HuH-7 (cell line): ENCODE measurements at places on chromosomes 13 and 19.

DNA sequence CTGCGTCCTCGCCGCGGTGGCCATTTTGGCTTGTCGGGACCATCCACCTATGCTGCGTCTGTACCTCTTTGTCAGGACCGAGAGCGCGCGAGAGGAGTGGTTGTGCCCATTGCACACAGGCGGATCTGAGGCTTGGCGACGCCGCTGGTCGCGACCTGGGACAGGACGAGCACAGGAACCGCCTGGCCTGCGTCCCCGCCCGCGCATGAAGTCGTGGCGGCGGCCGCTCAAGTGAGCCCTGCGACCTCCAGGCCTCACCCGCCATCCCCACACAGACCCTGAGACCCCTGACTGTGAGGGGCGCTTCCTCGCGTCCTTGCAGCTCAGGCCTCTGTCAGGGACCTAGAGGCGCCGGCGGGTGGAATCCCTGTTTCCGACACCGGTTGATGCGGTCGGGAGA, 16.8 kb downstream of the ZNF586 start:
- no peak for DNase-seq

DNA sequence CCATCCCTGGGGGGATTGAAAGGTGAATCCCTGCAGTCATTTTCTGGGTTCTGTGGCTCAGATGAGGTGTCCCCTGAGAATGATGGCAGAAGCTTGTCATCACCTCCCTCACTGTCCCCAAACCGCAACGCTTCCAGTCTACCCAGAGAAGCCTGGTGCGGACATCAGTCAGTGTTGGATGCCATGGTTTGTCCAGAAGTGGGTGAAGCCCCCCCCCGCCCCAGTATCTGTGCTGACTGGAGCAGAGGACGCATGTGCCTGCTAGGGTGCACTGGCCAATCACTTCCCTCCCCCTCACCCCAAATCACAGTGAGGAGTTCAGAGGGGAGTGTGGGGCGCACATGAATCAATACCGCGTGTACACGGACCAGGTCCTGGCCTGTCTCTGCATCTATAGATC, 150.5 kb downstream of the TEX29 start:
- DNase-seq, result no peak

DNA sequence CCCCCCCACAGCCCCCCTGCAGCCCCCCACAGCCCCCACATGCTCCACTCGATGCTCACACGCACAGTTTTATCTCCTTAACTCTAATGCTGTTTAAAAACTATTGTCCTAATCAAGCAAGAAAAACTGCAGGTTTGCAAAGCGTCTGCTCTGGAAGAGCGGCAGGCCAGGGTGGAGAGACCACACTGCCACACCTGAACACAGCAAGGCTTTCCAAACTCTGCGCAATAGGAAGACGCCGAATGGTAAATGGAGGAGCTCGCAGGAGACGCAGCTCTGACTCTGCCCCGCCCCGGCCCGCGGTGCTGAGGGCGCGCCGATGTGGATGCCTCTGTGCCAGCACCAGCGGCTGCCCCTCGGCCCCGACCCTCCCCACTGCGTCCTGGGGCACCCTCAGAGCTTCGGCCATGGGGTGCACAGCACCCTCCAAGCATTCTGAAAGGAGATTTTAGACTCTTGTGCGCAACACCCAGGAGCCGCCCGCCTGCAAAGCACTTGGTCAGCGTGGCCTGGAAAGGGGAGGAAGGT, 32.4 kb downstream of the RASA3 start:
- peak; percentile 71 for DNase-seq

DNA sequence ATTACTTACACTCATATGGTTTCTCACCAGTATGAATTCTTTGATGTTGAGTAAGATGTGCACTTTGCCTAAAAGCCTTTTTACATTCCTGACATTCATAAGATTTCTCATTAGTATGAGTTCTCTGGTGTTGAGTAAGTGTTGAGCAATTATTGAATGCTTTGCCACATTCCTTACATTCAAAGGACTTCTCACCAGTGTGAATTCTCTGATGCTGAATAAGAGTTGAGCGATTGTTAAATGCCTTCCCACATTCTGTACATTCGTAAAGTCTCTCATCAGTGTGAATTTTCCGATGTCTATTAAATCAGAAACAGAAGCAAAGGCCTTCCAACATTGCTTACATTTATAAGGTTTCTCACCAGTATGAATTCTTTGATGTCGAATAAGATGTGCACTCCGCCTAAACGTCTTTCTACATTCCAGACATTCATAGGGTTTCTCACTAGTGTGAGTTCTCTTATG, 14.2 kb upstream of the ZFP30 start:
- DNase-seq, result no peak

DNA sequence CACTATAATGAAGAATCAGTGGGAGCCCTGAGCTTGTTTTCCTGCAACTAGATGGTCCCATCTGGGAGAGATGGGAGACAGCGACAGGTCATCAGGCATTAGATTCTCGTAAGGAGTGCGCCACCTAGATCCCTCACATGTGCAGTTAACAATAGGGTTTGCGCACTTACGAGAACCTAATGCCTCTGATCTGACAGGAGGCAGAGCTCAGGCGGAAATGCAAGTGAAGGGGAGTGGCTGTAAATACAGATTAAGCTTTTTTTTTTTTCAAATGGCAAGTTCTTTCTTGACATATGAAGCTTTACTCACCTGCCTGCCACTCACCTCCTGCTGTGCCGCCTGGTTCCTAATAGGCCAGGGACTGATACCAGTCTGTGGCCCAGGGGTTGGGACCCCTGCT, 14.4 kb downstream of the CDC16 start:
- no peak for DNase-seq

GRCh38 chr19:38229585-38230073, 5.6 kb upstream of the DPF1 start:
- DNase-seq, result peak; percentile 70

DNA sequence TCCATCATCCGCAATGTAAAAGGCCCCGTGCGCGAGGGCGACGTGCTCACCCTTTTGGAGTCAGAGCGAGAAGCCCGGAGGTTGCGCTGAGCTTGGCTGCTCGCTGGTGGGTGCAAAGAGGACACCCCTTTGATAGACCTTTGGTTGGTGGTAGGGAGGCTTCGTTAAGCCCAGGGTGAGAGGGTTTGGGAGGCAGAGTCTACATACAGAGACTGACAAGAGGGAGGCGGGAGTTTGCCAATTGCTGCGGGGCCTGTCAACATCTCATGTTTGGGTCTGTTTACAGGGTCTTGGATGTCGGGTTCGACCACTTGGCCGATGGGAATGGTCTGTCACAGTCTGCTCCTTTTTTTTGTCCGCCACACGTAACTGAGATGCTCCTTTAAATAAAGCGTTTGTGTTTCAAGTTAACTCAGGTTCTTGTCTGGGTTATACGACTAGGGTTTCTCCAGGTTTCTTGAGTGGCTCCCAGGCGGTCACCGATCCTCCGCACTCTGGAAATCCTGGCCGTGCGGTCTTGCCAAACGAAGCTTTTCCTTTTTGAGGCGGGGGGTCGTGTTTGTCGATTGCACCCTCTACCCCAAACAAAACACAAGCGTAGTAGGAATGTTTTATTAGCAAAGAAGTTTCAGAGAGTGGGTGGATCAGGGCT, 816 bp downstream of the RPS28 start:
- no peak for DNase-seq

DNA sequence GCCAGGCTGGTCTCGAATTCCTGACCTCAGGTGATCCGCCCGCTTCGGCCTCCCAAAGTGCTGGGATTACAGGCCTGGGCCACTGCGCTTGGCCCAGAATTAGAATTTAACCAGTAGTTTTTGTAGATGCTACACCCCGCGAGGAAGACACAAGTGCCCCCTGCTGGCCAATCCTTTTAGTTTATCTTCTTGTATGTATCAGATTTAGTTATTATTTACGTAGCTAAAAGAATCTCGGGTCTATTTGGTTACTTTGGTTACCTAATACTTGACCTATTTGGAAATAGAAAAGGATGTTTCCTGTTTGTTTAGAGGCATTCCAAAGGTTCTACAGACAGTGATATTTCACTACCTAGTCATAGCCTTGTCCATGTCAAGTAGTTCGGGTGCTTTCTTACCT, 22.0 kb downstream of the MUC16 start:
- no peak for DNase-seq

DNA sequence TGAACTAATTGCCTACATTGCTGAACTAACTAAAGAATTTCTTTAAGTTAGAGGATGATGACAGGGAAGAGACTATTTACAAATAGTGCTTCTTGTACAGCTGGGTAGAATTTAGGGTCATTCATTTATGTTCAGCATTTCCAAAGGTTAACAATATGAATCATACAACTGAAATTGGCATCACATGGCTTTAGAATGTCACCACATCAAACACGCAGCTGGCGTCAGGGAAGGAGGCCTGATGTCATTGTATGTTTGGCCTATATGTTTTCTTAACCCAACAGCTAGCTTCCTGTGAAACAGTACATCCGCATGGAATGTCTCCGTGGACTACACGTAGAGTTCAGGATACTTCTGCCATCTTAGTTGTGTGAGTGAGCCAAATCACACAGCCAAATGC, 99.0 kb upstream of the TNFSF11 start:
- no peak for DNase-seq

- no peak for DNase-seq
Measured at GRCh38 chr13:98746968-98747367, 5.5 kb downstream of the SLC15A1 start.

GRCh38 chr19:20028611-20029010, 10.7 kb downstream of the ZNF682 start:
- no peak for DNase-seq

GRCh38 chr19:29662604-29663404, 2.5 kb upstream of the PLEKHF1 start:
- no peak for DNase-seq

DNA sequence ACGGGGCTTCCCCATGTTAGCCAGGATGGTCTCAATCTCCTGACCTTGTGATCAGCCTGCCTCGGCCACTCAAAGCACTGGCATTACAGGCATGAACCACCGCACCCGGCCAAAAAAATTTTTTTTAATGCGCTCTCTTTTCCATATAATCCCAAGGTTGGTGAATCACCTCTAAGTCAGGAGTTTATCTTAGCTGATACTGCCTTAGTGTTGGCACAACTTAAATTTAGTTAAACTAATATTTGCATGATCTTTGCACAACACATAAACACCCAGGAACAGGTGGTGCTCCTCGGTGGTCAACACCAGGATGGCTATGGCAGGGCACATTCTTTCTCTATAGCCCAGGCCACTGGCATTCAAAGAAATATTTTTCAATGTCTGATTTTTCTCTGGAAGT, 24.1 kb upstream of the PSG7 start:
- no peak for DNase-seq

DNA sequence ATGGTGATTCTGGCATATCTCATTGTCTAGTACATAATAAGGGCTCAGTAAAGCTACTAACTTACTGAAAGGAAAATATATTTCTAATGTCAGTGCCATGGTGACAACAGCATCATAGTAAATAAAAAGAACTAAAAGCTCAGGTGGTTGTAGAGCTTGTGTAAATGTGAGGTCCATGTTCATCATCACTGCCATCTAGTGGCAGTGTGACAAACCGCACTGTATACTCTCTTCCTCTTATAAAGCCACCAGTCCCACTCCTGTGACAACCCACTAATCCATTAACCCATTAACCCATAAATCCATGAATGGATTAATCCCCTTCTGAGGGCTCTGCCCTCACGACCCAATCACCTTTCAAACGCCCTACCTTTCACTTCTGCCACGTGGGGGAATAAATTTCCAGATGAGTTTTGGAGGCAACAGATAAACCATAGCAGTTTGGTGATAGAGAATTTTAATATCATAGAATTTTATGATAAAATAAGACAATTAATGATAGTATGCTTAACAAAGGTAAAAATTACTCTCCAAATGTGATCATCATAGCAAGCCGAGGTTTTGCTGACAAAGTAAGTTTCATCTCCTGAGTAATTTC, 160.4 kb upstream of the SGCG start:
- DNase-seq, result peak; percentile 17

DNA sequence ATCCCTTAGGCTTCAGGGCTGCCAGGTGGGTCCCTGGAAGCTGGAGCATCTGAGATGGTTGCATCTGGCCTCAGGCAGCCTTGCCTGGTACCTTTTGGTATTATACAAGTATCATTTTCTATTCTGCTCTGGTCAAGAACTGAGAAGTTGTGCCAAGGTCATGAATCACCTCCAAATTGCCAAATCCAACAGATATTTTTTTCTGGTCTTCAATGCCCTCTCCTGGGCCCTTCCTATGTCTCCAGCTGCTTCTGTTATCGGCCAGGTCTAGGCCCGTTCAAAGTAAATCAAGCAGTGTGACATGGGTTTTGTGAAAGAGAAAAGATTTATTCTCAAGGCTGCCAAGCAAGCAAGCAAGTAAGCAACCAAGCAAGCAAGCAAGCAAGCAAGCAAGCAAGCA, 271.1 kb upstream of the MAB21L1 start:
- DNase-seq, result no peak

DNA sequence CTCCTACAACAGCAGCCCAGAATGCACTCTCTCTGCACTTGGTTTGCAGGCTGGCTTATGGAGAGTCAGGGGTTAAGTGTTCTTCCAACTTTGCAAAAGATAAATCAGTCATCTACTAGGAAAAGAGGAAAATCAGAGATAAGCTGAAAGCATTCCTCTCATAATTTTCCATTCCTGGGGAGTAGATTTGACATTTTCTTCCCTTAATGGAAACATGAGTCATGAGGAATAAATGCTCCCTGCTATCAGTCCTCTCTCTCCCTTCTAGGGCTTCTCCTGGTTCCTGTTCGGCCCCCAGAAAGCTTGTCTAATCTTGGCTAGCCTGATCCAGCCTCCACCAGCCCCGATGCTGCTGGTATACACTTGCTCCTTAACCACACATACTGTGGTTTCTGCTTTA, 28.4 kb upstream of the ENOX1 start:
- no peak for DNase-seq

DNA sequence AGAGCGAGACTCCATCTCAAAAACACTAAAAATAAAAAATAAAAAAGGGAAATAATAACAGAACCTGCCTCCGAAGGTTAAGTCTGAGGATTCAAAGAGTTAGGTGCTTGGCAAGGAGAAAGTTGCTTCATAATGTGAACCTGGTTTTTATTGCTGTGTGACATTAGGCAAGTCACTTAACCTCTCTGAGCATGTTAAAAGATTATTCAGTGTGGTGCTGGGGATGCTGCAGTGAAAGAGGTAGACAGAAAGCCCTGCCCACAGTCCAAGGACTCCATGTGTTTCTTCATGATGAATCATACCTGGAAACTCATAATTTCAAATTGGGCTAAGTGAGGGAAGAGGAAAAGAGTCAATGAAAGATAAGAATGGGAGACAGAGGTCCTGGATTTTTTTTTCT, 2.4 kb downstream of the IL27RA start:
- no peak for DNase-seq

DNA sequence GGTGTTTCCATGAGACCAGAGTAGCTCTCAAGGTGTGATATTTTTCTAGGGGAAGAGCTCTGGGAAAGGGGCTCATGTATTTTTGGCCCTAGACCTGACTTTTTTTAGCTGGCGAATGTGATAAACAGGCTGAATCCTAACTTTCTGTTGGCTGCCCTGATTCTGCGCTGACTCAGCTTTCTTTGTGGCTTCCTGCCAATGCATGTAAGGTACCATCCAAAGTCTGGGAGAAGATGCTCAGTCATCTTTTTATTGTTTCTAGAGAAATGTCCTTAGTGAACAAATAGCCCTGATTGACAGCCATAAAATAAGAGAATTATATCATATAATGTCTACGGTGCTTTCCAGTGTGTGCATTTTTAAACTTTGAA, 113.6 kb upstream of the MBNL2 start:
- DNase-seq, result no peak

- DNase-seq, result no peak
Measured at GRCh38 chr19:39194832-39195542, 1.8 kb upstream of the NCCRP1 start.
